ENCODE measurements at places on chromosomes 11 and 22. TPM values are rescaled to one million over a fixed set of nuclear protein-coding genes. Genes with fewer than 3 reads are reported as not detected.

Gene GLB1L3
- total RNA-seq, result 3.1 TPM

Gene RBMXL2
- total RNA-seq, result not detected

Gene DEFB131B
- total RNA-seq, result not detected

Gene PGR
- not detected for total RNA-seq

Gene NCF4
- 3.8 TPM for total RNA-seq

Gene PHLDA2
- not detected for total RNA-seq

Gene ARHGAP8
- not detected for total RNA-seq

Gene C11orf91
- not detected for total RNA-seq

Gene SCGB1A1
- not detected for total RNA-seq

Gene SLC16A8
- not detected for total RNA-seq

Gene RFPL2
- 1.1 TPM for total RNA-seq

Gene GDPD4
- total RNA-seq, result not detected

Gene WNT11
- not detected for total RNA-seq

Gene ARHGAP1
- total RNA-seq, result 64.6 TPM

Gene TTC9C
- 13.3 TPM for total RNA-seq

Gene OR51E1
- not detected for total RNA-seq
